ENCODE measurements at places on chromosomes 3 and 15.

- no peak for DNase-seq
These were observed 1.1 kb downstream of the HDGFL3 start for GRCh38 chr15:83206526-83207008.

GRCh38 chr3:123353227-123353849 lies 95.6 kb downstream of the ADCY5 start:
- DNase-seq = no peak

- DNase-seq = no peak
These were observed 2.6 kb upstream of the PLXNA1 start for GRCh38 chr3:126980266-126980811.

DNA sequence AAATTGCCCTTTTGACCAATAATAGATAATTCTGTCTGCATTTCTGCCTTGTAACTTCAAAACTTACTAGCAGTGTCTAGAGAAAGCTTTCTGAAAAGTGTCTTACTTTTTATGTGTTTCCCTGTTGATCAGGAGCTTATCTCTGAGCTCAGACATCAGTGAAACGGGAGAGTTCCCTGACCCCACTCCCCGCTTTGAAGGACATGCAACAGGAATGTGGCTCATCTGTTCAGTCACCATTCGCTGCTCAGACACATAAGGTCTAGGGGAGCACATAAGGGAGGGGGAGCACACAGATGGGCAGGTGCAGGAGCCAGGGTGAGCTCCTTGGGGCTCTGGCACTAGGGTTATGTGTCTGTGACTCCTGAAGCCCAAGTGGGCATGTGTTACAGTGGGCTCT lies 205.0 kb downstream of the FEZF2 start:
- DNase-seq = no peak

GRCh38 chr3:72041511-72041910 lies 256.6 kb upstream of the PROK2 start:
- DNase-seq = no peak

- DNase-seq = no peak
These were observed 209.3 kb upstream of the FEZF2 start for GRCh38 chr3:62582495-62583172.

GRCh38 chr3:115715241-115715745 lies 92.0 kb downstream of the GAP43 start:
- DNase-seq = no peak
